ENCODE measurements at places on chromosomes 16 and 17.

DNA sequence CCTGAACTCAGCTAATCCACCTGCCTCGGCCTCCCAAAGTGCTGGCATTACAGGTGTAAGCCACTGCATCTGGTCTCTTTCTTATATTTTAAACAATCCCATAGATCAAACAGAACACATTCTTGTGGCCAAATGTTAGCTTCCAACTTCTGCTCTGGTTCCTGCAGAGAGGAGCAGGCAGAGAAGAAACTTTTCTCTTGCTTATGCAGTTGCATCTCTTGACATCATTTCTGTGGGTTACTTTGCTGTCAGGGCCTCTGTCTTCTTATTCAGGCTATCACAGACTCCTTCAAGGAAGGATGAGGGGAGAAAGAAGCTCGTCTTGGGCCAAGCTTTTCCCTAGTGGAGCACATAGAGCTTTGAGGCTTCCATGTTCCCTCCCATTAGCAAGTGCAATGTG lies 7.8 kb downstream of the HSD17B2 start:
- DNase-seq = no peak

DNA sequence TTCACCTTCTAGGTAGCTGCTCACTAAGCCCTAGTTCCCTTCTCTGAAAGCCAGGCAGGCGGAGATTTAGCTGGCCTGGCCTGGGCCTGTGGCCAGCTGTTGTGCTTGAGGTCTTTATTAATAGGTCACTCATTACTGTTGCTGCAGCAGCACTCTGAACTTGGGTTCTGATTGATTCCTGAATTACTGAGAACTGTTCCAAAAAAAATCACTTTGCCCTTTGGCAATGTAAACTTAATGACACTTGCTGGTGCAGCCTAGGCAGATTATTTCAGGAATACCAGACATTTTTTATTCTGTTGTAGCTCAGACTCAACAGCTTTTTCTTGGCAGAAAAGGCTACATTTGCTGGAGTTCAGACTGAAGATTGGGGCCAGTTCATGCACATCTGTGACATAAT lies 2.7 kb downstream of the TOM1L1 start:
- DNase-seq = peak; percentile 33

DNA sequence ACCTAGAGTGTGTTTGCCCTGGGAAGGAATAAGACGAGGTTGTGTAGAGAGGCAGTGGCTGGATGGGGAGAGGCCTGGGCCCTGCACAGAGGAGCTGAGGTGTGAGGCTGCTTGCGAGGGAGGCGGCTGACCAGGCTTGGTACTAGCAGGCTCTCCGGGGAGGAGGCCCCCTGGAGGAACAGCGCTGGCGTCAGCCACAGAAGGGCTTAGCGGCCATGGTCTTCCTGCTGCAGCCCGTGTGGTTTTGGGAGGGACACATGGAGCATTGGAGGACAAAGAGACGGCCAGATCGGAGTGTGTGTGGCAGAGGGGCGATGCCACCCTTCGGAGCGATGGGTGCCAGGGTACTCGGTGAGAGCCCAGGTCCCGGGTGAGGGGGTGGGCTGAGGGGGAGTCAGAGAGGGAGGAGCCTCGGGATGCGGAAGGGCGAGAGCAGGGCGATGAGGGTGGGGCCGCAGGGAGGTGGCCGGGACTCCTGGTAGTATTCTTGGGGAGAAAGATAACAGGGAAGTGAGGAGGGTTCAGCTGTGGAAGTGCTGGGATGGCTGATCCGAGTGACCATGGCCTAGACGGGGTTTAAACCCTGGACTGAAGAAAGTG lies 8.3 kb downstream of the BANP start:
- no peak for DNase-seq

- DNase-seq = no peak
Measured at GRCh38 chr17:42844271-42844670, at the start of gene AOC2. Gene AOC2 (plus strand): TSS chr17:42844580. CDS start chr17:42844627, 47 bp downstream.

Data from retinal pigment epithelial cell (primary cell).